Naive B cell (primary cell): ENCODE measurements at places on chromosomes 1 and 21. TPM values are rescaled to one million over a fixed set of nuclear protein-coding genes. Genes with fewer than 3 reads are reported as not detected.

- no peak for DNase-seq
- no peak overlapping the region for H3K4me3 ChIP-seq
- no peaks in the 10 kb centered on the region for H3K36me3 ChIP-seq
- H3K4me1 ChIP-seq: no peaks in the 10 kb centered on the region
Measured at GRCh38 chr21:21187579-21187978, 189.4 kb downstream of the NCAM2 start.

YBEY gene
- 18.0 TPM for polyA plus RNA-seq

GRCh38 chr1:237610157-237610556 lies 280.6 kb downstream of the ZP4 start:
- no peak overlapping the region for H3K27ac ChIP-seq
- no peak overlapping the region for H3K4me3 ChIP-seq
- H3K36me3 ChIP-seq: no peaks in the 10 kb centered on the region

GRCh38 chr1:62962901-62963776 lies 179.2 kb downstream of the ATG4C start:
- no peaks in the 10 kb centered on the region for H3K36me3 ChIP-seq
- peaks cover 5% of the 10 kb centered on the region for H3K4me1 ChIP-seq
- no peak overlapping the region for H3K4me3 ChIP-seq
- H3K27me3 ChIP-seq: peaks cover 16% of the 10 kb centered on the region
- DNase-seq: no peak

G0S2 gene
- polyA plus RNA-seq: not detected

DNA sequence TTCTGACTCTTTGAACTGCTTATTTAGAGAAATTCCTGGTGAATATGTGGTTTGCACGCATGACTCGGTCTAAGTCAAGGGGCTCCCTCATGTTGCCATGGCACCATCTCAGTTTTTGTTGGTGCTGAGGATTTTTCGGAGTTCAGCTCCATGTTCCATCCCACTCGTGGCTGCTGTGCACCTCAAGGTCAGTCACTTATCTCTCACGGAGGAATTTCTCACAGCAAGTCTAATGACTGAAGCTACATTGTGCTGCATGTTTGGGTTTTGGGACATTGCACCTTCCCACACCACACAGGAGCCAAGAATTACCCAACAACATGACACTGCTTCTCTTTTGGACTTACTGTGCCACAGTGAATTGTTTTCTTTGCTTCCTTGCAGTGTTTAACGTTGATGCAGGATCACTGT lies 269.9 kb downstream of the NCAM2 start:
- DNase-seq: no peak
- H3K27me3 ChIP-seq: no peaks in the 10 kb centered on the region
- H3K27ac ChIP-seq: no peak overlapping the region
- H3K36me3 ChIP-seq: no peaks in the 10 kb centered on the region
- no peaks in the 10 kb centered on the region for H3K4me1 ChIP-seq

C1orf185 gene
- polyA plus RNA-seq: not detected

- H3K4me1 ChIP-seq: no peaks in the 10 kb centered on the region
- no peaks in the 10 kb centered on the region for H3K36me3 ChIP-seq
- no peak overlapping the region for H3K4me3 ChIP-seq
- no peaks in the 10 kb centered on the region for H3K27me3 ChIP-seq
- H3K27ac ChIP-seq: no peak overlapping the region
- DNase-seq: peak; percentile 30
Measured at GRCh38 chr1:169809370-169810095, 14.8 kb upstream of the METTL18 start.

TGFBR3 gene
- 0.35 TPM for polyA plus RNA-seq

FCRL3 gene
- 322 TPM for polyA plus RNA-seq

- peaks cover 6% of the 10 kb centered on the region for H3K4me1 ChIP-seq
- H3K27ac ChIP-seq: no peak overlapping the region
- peaks cover 18% of the 10 kb centered on the region for H3K27me3 ChIP-seq
- DNase-seq: no peak
- H3K4me3 ChIP-seq: no peak overlapping the region
- H3K36me3 ChIP-seq: no peaks in the 10 kb centered on the region
Measured at GRCh38 chr21:42614396-42614795, 39.0 kb upstream of the PDE9A start.

SPATA17 gene
- not detected for polyA plus RNA-seq

DNA sequence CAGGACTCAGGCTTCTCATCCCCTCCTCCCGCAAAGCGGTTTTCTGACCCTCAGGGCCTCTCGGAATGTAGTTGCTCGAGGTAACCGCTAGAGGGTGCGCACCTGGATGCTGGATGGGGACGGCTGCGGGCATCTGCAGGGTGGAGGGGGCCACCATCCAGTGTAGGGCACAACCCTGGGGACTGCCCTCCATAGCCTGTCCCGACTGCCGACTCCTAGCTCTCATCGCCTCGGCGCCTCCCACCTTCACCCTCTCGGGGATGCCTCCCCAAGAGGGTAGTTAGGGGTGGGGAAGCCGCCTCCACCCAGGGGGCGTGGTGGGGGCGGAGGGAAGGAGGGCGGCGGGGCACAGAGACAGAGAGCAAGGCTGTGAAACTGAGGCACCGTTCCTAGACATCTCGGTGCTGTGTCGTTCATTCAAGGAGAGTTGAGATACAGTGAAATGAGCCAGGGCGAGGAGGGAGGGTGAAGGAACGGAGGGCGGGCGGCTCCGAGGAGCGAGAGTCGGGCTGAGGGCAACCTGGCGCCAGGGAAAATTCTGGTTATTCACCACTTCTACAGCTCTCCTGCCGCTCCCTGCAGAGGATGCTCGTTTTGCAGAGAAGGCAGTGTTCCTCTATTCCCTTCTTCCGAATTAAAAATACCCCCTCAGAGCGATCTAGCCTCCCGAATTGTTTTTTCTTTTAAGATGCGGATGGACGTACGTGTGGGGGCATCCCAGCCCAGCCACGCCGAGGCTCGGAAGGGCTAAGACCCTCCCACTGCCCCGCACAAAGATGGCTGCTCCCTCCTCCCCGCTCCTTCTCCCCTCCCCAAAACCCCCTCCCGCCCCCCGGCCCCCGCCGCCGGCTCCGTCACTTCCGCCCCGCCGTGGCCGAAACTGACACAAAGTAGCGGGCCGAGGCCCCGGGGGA lies at the start of gene ATP8B2:
Gene ATP8B2, plus strand, starts transcription at position 857 of the 914 bp plus-strand sequence. CDS start 2,617 bp downstream, outside the sequence.
- H3K27ac ChIP-seq: peak within 1 kb of the TSS; percentile 90
- peak; percentile 80 for DNase-seq
- H3K27me3 ChIP-seq: peaks cover 25% of the 10 kb centered on the region

- no peak overlapping the region for H3K4me3 ChIP-seq
- no peak overlapping the region for H3K27ac ChIP-seq
- no peaks in the 10 kb centered on the region for H3K27me3 ChIP-seq
Measured at GRCh38 chr1:173545688-173546087, 57.2 kb downstream of the SLC9C2 start.

- no peak overlapping the region for H3K4me3 ChIP-seq
- no peak overlapping the region for H3K27ac ChIP-seq
- H3K27me3 ChIP-seq: no peaks in the 10 kb centered on the region
- no peaks in the 10 kb centered on the region for H3K36me3 ChIP-seq
Measured at GRCh38 chr1:71650119-71650518, 569.3 kb upstream of the ZRANB2 start.

ATXN7L2 gene
- polyA plus RNA-seq: 9.2 TPM

LCE3E gene
- not detected for polyA plus RNA-seq

DNA sequence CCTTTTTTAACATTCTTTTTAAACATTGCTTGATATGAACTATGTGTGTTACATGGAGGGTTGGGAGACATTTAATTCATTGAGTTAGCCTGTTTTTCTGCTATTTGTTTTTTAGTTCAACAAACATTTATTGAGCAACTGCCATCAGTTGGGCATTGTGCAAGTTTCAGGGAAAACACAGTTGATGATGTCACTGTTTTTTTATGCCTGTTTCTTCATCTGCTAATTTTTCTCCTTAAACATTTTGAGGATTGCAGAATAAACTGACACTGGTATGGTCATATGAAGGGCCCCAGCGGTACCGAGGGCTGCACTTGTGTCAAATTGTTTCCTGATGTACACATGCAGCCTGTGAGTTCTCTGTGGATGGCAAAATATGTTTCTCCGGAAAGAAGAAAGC lies 253.0 kb downstream of the FGGY start:
- no peak overlapping the region for H3K4me3 ChIP-seq
- no peak overlapping the region for H3K27ac ChIP-seq
- no peak for DNase-seq

DNA sequence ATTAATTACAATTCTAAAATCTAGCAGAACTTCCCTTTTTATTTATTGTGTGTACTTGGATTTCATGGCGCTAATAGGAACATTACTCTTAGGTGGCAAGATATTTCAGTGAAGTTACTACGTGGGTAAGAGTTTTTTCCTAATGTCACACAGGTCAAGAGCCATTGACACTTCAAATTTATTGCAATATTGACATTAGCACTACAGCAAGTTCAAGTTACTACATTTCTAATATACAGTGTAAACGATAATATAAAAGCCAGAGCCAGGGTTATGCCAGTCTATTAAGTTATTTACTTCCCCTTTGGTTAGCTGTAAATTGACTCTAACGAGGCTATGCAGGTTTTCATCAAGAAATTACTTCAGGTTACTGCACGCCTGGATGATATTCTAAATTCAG lies 29.7 kb downstream of the CHODL start:
- no peak overlapping the region for H3K27ac ChIP-seq
- H3K27me3 ChIP-seq: no peaks in the 10 kb centered on the region
- H3K4me1 ChIP-seq: no peaks in the 10 kb centered on the region
- H3K36me3 ChIP-seq: no peaks in the 10 kb centered on the region
- DNase-seq: no peak

CLCA4 gene
- polyA plus RNA-seq: not detected

- no peaks in the 10 kb centered on the region for H3K27me3 ChIP-seq
- H3K27ac ChIP-seq: no peak overlapping the region
- peaks cover 16% of the 10 kb centered on the region for H3K4me1 ChIP-seq
- H3K4me3 ChIP-seq: no peak overlapping the region
Measured at GRCh38 chr1:67639361-67639760, 45.6 kb upstream of the GADD45A start.

DNA sequence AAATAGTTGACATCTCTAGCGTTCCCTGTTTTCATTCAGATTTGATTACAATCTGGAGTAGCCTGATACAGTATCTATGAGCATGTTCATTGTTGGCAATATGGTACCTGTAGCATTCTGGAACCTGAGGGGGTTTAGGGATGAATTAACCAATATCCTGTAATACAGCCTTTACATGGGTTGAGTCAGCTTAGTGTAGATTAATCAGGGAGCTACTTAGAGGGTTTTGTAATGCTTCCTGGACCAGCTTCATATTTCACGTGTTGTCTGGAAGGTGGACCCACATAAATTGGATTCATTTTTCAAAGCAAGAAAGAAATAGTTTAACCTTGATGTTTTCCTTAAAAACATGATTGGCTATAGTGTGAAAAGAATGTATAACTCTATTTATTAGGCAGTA lies 3.6 kb downstream of the OTUD3 start:
- no peak overlapping the region for H3K27ac ChIP-seq
- H3K4me3 ChIP-seq: no peak overlapping the region
- no peak for DNase-seq
- H3K27me3 ChIP-seq: peaks cover 3% of the 10 kb centered on the region
- no peaks in the 10 kb centered on the region for H3K36me3 ChIP-seq

DNA sequence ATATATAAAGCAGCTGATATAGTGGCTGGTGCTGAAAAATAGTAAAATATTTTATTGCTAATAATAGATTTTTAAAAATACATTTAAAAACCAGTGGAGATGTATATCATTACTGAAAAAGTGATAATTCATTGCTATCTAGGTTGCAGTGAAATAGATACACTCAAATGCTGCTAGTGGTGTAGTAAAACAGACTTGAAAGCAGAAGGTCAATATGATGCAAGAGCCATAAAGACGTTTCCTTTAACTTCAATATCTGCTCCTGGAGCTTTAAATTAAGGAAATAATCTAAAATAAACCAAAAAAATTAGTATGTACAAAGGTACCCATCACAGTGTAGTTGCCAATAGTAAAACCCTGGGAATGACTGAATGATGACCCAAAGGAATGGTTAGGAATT lies 26.2 kb downstream of the RHEX start:
- no peaks in the 10 kb centered on the region for H3K27me3 ChIP-seq
- no peaks in the 10 kb centered on the region for H3K36me3 ChIP-seq
- H3K4me1 ChIP-seq: peaks cover 31% of the 10 kb centered on the region
- no peak overlapping the region for H3K4me3 ChIP-seq
- no peak for DNase-seq

- H3K27ac ChIP-seq: no peak overlapping the region
- peaks cover 9% of the 10 kb centered on the region for H3K4me1 ChIP-seq
- H3K36me3 ChIP-seq: peaks cover 14% of the 10 kb centered on the region
- DNase-seq: no peak
- H3K27me3 ChIP-seq: no peaks in the 10 kb centered on the region
- no peak overlapping the region for H3K4me3 ChIP-seq
Measured at GRCh38 chr1:41003127-41003639, 18.3 kb downstream of the SLFNL1 start.

PYHIN1 gene
- 3.0 TPM for polyA plus RNA-seq

DNA sequence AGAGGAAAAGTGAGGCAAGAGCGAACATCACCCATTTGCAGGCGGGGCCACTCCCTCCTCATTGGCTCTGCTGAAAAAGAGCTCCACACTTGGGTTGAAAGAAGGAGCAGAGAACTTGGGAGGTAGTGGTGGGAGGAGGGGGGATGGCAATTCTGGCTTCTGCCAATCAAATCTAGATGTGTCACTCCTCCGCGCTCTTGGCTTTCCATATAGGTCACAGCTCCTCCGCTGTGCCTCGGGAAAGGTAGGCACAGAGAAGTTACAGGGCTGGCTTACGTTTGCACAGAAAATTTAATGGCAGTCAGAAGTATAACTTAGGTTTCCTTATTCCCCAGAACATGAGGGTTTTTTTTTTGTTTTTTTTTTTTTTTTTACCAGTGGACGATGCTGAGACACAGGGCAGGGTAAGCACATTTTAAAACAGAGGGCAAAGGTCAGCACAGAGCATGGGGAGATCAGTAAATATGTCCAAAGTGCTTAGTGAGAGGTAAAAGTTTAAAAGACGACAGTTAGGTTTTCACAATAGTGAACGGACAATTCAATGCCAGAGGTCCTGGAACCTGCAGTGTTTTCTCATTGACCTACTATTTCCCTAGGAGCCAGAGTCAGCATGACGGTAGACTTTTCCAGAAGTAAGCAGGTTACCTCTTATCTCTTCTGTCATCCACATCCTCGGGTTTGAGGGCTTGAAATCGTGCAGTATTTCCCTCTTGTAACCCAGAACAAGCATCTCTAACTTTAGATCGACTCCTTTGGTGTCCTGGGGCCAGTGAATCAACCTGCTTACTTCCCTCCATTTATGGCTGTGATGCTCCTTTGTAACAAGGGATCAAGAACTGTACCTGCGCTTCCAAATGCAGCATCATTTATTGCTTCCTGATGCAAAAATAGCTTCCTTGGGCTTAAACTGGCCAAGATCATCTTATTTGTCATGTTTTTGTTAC lies 258.9 kb upstream of the PROX1 start:
- H3K4me3 ChIP-seq: no peak overlapping the region
- no peak for DNase-seq
- no peak overlapping the region for H3K27ac ChIP-seq
- H3K27me3 ChIP-seq: no peaks in the 10 kb centered on the region
- H3K36me3 ChIP-seq: no peaks in the 10 kb centered on the region

RGS5 gene
- 1.4 TPM for polyA plus RNA-seq

- no peak overlapping the region for H3K4me3 ChIP-seq
- H3K27me3 ChIP-seq: no peaks in the 10 kb centered on the region
- H3K4me1 ChIP-seq: peaks cover 11% of the 10 kb centered on the region
- no peak for DNase-seq
- H3K27ac ChIP-seq: no peak overlapping the region
Measured at GRCh38 chr1:93661829-93662474, 19.7 kb downstream of the BCAR3 start.

FAM151A gene
- polyA plus RNA-seq: not detected

EFNA3 gene
- 0.69 TPM for polyA plus RNA-seq

SLC44A3 gene
- not detected for polyA plus RNA-seq

- no peak overlapping the region for H3K4me3 ChIP-seq
- H3K27me3 ChIP-seq: no peaks in the 10 kb centered on the region
- peaks cover 44% of the 10 kb centered on the region for H3K36me3 ChIP-seq
- H3K27ac ChIP-seq: no peak overlapping the region
- no peaks in the 10 kb centered on the region for H3K4me1 ChIP-seq
Measured at GRCh38 chr1:230905733-230906132, 37.4 kb upstream of the C1orf198 start.
